Activated effector memory CD4-positive, alpha-beta T cell treated with anti-CD3 and anti-CD28 coated beads, Interleukin-2, amount 50 U/mL, for 16 hours (primary cell): ENCODE measurements at places on chromosomes 4 and X.

DNA sequence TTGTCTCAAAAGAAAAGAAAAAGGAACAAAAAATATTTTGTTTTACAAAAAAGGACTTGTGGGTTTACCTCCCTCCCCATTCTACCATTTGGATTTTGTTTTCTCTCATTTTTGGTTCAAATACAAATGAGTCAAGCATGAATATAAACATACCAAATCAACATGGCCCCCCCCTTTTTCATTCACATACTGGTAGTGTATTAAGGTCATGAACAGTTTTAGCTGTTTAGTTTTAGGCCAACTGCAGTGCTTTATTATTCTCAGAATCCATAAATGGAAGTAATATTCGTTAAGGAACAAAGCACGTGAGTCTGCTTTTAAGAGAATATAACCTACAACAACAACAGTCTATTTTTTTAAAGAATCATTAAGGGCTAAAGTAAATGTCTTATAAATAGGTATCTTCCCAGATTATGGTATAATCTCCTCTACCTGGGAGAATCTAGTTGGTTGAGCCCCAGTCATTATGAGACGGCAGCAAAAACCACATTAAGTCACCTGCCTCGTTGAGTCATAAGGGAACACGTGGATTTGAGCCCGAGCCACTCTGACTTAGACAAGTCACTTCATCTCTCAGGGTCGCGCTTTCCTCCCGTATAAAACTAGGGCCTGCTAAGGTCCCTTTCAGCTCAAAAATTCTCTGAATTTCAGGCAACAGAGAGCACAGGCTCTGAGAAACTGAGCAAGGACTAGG is 26.7 kb downstream of the BCLAF3 start:
- DNase-seq, result peak; percentile 68

- peak; percentile 78 for DNase-seq
These were observed 1.4 kb downstream of the ZNF827 start for GRCh38 chr4:145936997-145937901.

DNA sequence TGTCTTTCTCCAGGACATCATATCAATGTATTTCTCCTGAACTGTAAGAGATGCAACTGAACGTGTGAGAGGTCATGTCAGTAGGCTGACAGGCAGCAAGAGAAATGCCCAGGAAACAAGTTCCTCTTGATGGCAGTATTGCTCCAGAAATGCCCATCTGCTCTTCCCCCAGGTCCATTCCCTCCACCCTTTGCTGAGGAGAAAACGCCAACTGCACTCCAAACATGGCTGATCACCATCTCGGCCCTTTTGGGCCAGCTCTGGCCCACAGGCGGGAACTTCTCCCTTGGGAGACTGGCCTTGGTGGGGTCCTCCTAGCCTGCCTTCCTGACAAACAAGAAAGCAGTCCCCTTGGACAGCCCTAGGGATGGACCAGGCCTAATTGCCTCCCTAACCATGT is 276.5 kb upstream of the AGTR2 start:
- no peak for DNase-seq

- DNase-seq, result peak; percentile 50
These were observed 1.4 kb downstream of the PLXNB3 start for GRCh38 chrX:153765138-153766079.

GRCh38 chr4:116478343-116478742 is 607.0 kb downstream of the TRAM1L1 start:
- DNase-seq, result no peak

- no peak for DNase-seq
These were observed 60.5 kb downstream of the MSX1 start for GRCh38 chr4:4919927-4920326.

GRCh38 chr4:186104114-186104889 is at the start of gene FAM149A:
Gene FAM149A (plus strand): TSS chr4:186104704.
- peak; percentile 81 for DNase-seq

- no peak for DNase-seq
These were observed 2.7 kb upstream of the BANK1 start for GRCh38 chr4:101787701-101788316.

GRCh38 chr4:1198098-1198844 is 25.9 kb upstream of the SPON2 start:
- DNase-seq, result no peak

GRCh38 chrX:45710081-45710801 is 509.6 kb upstream of the DIPK2B start:
- peak; percentile 78 for DNase-seq

DNA sequence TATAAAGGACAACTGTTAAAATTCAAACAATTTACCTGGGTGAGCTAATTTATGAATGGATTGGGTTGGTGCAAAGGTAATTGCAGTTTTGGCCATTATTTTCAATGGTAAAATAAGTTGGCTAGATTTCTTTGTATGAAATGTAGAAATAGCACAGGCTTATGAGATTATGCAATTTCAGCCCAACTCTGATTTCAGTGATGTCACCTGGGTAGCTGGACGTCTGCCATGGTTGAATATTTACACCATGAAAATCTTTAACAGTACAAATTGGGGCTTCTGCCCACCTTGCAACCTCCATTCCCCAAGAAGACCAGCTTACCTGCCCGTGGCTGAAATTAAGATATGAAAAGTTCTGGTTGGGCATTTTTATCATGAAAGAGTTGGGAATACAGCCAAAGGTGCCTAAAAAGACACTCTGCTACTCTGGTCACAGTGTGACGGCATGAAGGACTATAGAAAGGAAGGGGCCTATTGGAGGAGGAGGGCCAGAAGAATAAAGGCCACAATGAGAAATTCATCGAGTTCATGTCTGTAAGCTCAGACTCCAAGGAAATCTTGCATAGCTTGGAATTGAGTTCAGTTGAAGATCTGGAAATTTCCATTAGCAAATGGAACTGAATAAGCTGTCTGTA is 29.7 kb downstream of the EGF start:
- no peak for DNase-seq

GRCh38 chrX:68995780-68996551 is 167.1 kb downstream of the EFNB1 start:
- no peak for DNase-seq
